ENCODE measurements at places on chromosomes 5 and 9.

GRCh38 chr5:139678751-139679750 is 30.9 kb downstream of the CXXC5 start:
- no peak for DNase-seq

DNA sequence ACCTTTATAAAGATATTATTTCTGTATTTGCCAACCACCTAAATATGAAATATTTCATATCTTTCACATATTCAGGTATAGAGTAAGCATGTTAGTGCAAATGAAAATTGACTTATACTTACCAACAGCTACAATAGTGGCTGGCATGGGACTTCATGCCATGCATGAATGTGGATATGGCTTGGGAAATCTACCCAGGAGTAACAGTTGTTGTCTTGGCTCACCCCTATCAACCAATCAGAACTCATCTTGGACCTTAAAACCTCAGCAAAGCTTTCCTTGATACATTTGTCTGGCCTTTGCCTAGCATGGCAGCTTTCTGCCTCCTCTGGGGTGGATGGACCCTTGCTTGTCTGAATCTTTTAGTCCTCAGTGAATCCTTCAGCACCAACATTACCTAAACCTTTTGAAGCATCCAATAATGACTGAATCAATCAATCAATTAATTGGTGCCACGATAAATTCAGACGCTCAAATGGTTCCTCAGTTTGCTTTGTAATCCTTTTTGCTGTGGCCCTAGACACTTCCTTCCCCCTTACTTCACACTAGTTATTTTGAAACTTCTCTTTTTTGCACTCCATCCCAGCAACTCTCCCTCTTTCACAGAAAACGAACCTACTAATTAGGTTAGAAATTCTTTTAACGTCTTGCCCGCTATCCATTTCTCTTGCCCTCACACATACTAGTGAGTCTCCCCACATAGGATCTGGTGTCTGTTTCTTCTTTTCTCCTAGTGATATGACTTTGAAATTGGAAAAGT is 132.3 kb upstream of the ZNF608 start:
- DNase-seq, result peak; percentile 71

- DNase-seq, result no peak
Observed at GRCh38 chr9:130198501-130199179, 26.4 kb downstream of the NCS1 start.

DNA sequence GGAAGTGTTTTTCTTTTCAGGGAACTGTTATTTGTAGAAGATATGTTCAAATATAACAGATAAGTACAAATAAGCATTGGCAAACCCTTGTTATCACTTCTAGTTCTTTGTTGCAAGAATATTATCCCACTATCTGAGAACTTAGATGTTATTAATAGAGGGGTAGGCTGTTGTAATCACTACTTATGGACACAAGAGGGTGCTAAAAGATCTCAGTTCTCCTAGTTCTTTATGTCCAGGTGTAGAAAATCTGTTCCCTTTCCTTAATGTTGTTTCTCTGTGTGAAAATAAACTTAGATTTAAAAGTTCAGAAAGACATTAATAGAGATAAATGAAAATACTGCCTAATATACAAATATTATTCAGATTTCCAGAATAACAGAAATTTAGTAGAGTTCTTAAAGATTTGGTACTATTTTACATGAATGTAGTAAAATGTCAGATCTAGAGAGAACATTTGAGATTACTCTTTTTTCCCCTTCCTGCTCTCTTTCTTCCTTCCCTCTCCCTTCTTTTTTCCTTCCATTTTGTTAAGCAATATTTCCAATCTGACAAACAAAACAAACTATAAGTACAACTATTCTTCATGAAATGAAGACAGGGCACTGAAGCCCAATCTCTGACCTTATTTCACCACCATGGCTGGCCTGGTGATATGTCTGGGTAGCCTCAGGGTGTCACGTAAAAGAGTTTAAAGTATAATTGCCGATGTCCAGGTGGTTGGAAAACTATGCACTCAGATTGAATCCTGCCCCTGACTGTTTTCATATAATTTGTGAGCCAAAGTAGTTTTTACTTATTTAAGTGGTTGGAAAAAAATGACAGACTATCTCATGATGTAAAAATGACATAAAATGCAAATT is 43.6 kb upstream of the C5orf46 start:
- DNase-seq, result peak; percentile 24

DNA sequence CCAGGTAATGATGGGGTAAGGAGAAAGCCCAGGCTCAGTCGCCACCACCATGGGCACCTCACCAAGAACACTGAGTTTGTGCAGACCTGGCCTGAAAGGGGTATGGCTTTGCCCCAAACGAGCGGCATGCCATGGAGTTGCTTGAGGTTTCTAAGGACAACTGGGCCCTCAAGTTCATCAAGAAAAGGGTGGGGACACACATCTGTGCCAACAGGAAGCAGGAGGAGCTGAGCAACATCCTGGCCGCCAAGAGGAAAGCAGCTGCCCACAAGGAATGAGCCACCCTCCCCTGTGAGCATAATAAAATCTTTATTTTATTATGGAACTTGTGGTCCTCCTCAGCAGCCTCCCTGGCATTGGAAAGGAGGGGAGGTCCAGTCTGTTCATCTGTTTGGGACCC is 23.8 kb downstream of the CD14 start:
- DNase-seq, result peak; percentile 76

DNA sequence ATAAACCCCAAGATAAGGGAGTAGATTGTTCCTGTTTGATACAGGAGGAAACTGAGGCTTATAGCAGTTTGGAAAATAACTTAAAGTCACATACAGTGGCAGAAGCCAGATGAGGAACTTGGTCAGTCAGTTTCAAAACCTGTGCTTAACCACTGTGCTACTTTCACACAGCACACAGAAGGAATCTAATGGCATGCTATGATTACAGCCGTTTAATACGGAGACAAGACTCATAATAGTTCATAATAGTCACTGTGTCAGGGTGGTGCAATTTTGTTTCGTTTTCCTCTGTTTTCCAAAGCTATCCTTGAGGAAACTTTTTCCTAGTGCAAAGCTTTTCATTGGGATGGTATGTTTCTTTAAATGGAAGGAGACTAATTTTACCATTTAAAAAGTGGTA is 112.3 kb downstream of the GCNT1 start:
- peak; percentile 92 for DNase-seq

DNA sequence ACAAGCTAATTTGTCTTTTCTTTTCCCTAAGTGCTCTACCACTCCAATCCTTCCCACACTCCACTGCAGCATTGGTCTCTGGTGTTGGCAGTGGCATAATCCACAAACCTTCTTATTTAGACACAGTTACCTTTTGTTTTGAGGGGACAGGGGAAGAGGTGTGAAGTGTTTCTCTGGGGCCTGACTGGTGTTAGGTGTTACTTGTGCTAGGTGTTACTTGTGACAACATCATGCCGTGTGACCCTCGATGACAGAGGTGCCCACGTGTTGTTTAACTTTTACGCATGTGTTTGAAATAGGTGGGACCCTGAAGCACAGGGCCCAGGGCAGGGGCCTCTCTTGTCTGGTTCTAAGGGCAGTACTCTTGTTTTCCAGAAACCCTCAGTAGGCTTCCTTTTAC is 70.5 kb upstream of the SPRY4 start:
- DNase-seq, result no peak

DNA sequence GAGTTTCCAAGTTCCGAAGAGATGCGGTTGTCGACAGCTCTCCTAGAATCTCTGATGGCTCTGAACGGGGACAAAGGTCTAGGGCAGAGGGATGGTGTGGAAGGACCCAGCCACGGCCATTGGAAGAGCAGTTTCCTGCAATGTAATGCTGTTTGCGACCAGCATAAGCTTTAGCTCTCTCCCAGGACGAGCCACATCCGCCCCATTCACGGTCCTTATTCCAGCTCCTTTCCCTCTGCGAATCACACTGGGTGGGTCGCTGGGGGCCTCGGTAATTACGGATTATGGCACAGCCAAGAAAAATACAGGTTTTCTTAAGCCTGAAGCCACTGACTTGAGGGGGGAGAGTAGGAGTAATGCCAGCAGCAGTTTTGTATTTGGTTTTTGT is 22.7 kb downstream of the ANXA2R start:
- DNase-seq, result no peak

DNA sequence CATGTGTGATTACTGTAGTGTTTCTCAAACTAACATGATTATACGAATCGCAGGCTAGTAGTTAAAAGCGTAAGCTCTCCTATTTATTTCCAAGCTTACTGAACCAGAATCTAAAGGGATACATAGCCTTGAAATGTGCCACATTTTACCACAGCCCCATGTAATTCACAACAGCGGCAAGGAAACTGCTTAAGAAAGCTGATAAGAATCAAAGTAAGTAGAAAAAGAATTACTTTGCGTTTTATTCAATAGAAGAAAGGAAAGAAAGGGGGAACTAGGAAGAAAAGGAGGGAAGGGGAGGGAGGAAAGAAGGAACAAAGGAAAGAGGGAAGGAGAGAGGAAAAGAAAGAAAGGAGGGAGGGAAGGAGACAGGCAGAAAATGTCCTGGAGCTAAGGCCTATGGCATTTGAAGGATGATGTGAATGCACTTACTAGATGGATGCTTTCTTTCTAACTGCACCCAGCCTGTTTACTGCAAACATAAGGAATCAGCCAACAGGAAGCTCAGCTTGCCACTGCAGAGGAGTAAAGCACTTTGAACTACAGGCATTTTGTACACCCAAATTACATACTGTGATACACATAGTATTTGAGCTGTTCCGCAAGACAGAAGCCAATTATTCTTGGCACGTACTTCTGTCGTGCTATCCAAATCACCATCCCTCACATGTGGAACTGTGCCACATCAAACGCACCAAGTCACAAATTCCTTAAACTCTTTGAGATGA is 521.7 kb downstream of the RAB3C start:
- no peak for DNase-seq

- no peak for DNase-seq
Observed at GRCh38 chr9:97809666-97810344, 43.2 kb upstream of the FOXE1 start.

GRCh38 chr9:111696796-111697195 is 35.4 kb downstream of the GNG10 start:
- no peak for DNase-seq

GRCh38 chr9:101567725-101568350 is 26.9 kb downstream of the PPP3R2 start:
- no peak for DNase-seq

- DNase-seq, result peak; percentile 51
Observed at GRCh38 chr9:82191082-82191770, 202.7 kb downstream of the SPATA31D1 start.

GRCh38 chr5:14411216-14411615 is 170.4 kb upstream of the OTULINL start:
- no peak for DNase-seq

GRCh38 chr9:73152543-73152844 is 829 bp downstream of the ANXA1 start:
- no peak for DNase-seq

GRCh38 chr5:146283344-146283761 is 55.3 kb upstream of the POU4F3 start:
- no peak for DNase-seq

DNA sequence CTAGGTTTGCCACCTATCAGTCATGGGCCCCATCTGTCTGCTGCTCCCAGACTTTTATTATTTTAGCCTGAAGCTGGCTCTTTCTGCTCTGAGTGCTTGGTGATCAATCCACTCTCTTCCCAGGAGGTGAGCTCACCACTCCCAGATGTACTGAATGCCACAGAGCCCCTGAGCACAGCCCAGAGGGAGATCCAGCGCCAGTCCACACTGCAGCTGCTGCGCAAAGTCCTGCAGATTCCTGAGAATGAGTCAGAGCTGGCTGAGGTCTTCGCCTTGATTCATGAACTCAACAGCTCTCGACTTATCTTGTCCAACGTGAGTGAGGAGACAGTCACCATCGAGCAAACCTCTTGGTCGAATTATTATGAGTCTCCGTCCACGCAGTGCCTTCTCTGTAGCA is 36.0 kb downstream of the HMGXB3 start:
- no peak for DNase-seq

GRCh38 chr5:157165261-157165660 is 803 bp downstream of the GARIN3 start:
- no peak for DNase-seq

DNA sequence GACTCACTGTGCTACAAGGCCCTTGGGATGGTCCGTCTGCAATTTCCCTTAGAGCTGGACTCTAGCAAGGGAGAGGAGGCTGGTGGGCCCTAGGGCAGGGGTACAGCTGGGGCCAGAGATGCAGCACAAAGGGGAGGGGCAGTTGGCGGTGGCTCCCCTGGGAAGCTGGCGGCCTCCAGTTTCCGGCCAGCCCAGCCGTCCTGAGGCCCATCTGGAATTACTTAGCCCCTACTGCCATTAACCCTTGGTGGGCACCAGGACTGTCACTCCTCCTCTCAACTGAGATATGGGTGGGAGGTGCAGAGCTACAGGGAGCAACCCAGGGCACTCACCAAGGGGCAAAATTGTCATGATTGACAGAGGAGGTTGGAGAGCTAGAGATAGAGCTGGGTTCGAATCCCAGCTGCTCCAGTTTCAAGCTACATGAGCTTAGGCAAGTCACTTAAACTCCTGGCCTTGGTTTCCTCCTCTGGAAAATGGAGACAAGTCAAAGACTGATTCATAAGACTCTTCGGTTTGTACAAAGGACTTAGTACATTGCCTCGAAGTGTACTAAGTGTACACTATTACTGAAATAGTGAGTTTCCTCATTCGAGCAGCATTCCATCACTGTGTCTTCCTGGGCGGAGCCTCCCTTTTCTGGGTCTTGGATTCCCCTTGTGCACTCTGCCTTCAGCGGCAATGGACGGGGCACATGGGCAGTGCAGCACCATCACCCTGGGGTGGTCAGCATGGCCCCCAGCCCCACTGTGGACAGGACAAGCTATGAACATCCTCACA is 2.7 kb upstream of the PDGFRB start:
- DNase-seq, result no peak

DNA sequence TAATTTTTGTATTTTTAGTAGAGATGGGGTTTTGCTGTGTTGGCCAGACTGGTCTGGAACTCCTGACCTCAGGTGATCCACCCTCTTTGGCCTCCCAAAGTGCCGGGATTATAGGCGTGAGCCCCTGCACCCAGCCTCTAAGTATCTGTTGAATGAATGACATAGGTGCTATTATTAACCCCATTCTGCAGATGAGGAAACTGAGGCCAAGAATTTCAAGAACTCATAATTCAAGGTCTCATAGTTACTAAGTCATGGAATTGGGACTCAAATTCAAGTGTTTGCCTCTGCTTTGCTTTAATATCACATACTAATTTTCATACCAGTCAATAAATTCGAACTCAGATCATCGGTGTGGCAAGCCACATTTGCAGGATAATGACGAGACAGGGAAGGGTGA is 1.9 kb downstream of the KIF20A start:
- no peak for DNase-seq
